ENCODE measurements at places on chromosomes 7 and 10. TPM values are rescaled to one million over a fixed set of nuclear protein-coding genes. Genes with fewer than 3 reads are reported as not detected.

CDC14C gene
- not detected for total RNA-seq

GRCh38 chr7:107103369-107103768, 58.9 kb downstream of the PRKAR2B start:
- H3K4me3 ChIP-seq, result no peak overlapping the region
- H3K27me3 ChIP-seq, result no peaks in the 10 kb centered on the region
- H3K4me1 ChIP-seq, result no peaks in the 10 kb centered on the region
- no peak overlapping the region for H3K27ac ChIP-seq

GRCh38 chr7:137328373-137329120, 15.0 kb downstream of the PTN start:
- no peaks in the 10 kb centered on the region for H3K36me3 ChIP-seq
- no peak overlapping the region for H3K4me3 ChIP-seq
- H3K4me1 ChIP-seq, result no peaks in the 10 kb centered on the region
- DNase-seq, result no peak
- H3K27me3 ChIP-seq, result no peaks in the 10 kb centered on the region
- H3K27ac ChIP-seq, result no peak overlapping the region

GRCh38 chr10:4529266-4529665, 296.7 kb upstream of the AKR1E2 start:
- H3K4me3 ChIP-seq, result no peak overlapping the region
- no peak overlapping the region for H3K27ac ChIP-seq
- no peaks in the 10 kb centered on the region for H3K27me3 ChIP-seq
- H3K36me3 ChIP-seq, result no peaks in the 10 kb centered on the region
- no peak for DNase-seq
- H3K4me1 ChIP-seq, result no peaks in the 10 kb centered on the region

NEBL gene
- 2.8 TPM for total RNA-seq

- H3K36me3 ChIP-seq, result no peaks in the 10 kb centered on the region
- H3K4me3 ChIP-seq, result peak overlapping the region; percentile 97
- peak overlapping the region; percentile 98 for H3K27ac ChIP-seq
- H3K27me3 ChIP-seq, result no peaks in the 10 kb centered on the region
- H3K4me1 ChIP-seq, result no peaks in the 10 kb centered on the region
Observed at GRCh38 chr10:94402843-94403379, 570 bp downstream of the TBC1D12 start.

TMEM26 gene
- 0.62 TPM for total RNA-seq

VIPR2 gene
- 10.4 TPM for total RNA-seq

CYP51A1 gene
- total RNA-seq, result 30.7 TPM

GRCh38 chr7:94529516-94529915, 19.9 kb downstream of the CASD1 start:
- no peaks in the 10 kb centered on the region for H3K27me3 ChIP-seq
- peaks cover 2% of the 10 kb centered on the region for H3K4me1 ChIP-seq
- DNase-seq, result no peak
- no peak overlapping the region for H3K4me3 ChIP-seq

DNA sequence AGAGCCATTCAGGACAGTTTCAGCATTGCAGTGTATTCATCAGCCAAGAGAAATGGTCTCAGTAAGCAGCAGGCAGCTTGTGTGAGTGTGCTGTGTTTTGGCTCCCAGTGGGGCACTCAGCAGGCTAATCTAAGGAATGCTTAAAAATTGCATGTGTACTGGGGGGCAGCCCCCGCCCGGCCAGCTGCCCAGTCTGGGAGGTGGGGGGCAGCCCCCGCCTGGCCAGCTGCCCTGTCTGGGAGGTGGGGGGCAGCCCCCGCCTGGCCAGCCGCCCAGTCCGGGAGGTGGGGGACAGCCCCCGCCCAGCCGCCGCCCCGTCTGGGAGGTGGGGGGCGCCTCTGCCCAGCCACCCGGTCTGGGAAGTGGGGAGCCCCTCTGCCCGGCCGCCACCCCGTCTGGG, 116.2 kb downstream of the GRID1 start:
- H3K27ac ChIP-seq, result no peak overlapping the region
- peak; percentile 63 for DNase-seq
- H3K4me1 ChIP-seq, result no peaks in the 10 kb centered on the region
- no peak overlapping the region for H3K4me3 ChIP-seq
- no peaks in the 10 kb centered on the region for H3K36me3 ChIP-seq
- H3K27me3 ChIP-seq, result no peaks in the 10 kb centered on the region

GRCh38 chr10:61248013-61248412, 205.2 kb downstream of the TMEM26 start:
- no peak overlapping the region for H3K4me3 ChIP-seq
- H3K27ac ChIP-seq, result no peak overlapping the region
- H3K36me3 ChIP-seq, result no peaks in the 10 kb centered on the region

GRCh38 chr7:7652798-7653540, 12.4 kb downstream of the UMAD1 start:
- no peak overlapping the region for H3K27ac ChIP-seq
- DNase-seq, result no peak
- no peaks in the 10 kb centered on the region for H3K27me3 ChIP-seq

CLDN12 gene
- 35.1 TPM for total RNA-seq

DNA sequence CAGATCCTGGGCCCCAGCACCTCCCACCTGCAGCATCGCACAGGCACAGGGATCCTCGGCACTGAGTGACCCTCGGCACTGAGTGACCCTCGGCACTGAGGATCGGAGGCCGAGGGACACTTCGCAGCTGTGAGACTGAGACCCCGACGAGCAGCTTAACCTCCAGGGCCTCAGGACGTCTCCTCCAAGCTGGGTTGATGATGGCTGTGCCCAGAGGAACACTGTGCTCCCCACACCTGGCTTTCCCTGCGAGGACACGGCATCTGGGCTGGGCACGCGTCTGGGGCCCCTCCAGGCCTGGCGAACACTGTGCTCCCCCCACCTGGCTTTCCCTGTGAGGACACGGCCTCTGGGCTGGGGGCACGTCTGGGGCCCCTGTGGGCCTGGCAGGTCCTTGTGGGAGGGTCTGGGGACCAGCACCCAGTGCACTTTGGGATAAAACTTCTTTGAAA, 158.3 kb upstream of the PPP2R2D start:
- no peaks in the 10 kb centered on the region for H3K36me3 ChIP-seq
- H3K4me1 ChIP-seq, result no peaks in the 10 kb centered on the region
- no peak overlapping the region for H3K27ac ChIP-seq
- no peaks in the 10 kb centered on the region for H3K27me3 ChIP-seq
- H3K4me3 ChIP-seq, result no peak overlapping the region
- DNase-seq, result peak; percentile 51

- no peaks in the 10 kb centered on the region for H3K4me1 ChIP-seq
- H3K27ac ChIP-seq, result no peak overlapping the region
- H3K27me3 ChIP-seq, result no peaks in the 10 kb centered on the region
- DNase-seq, result no peak
- no peak overlapping the region for H3K4me3 ChIP-seq
- no peaks in the 10 kb centered on the region for H3K36me3 ChIP-seq
Observed at GRCh38 chr7:36683695-36684357, 40.5 kb downstream of the AOAH start.

SVOPL gene
- total RNA-seq, result not detected

DNA sequence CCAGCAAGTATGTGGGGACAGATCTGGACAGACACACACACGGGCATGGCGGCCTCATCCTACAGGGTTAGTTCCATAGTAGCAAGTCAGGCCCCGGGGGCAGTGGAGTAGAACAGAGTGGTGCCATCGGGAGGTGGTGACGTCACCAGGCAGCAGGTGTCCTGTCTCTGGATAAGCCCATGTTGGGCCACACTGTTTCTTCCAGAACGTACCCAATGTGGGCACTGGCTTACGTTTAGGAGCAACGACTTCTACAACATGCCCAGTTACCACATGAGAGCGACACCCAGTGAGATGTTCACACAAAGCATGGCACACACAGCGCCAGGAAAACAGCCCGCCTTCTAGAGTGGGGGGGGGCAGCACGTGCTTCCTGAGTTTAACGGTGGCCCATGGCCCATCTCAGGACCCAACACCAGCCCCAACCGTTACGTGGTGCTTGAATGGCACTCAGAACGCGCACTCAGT, 67.8 kb downstream of the CTBP2 start:
- H3K27me3 ChIP-seq, result no peaks in the 10 kb centered on the region
- H3K36me3 ChIP-seq, result no peaks in the 10 kb centered on the region
- H3K4me3 ChIP-seq, result no peak overlapping the region
- no peak overlapping the region for H3K27ac ChIP-seq
- H3K4me1 ChIP-seq, result peaks cover 4% of the 10 kb centered on the region

- H3K27ac ChIP-seq, result no peak overlapping the region
- no peak overlapping the region for H3K4me3 ChIP-seq
- no peak for DNase-seq
- no peaks in the 10 kb centered on the region for H3K4me1 ChIP-seq
Observed at GRCh38 chr10:26931223-26931622, 70.5 kb upstream of the ABI1 start.

- peaks cover 1% of the 10 kb centered on the region for H3K27me3 ChIP-seq
- DNase-seq, result no peak
- H3K4me3 ChIP-seq, result no peak overlapping the region
- H3K36me3 ChIP-seq, result no peaks in the 10 kb centered on the region
- no peak overlapping the region for H3K27ac ChIP-seq
Observed at GRCh38 chr7:39838326-39838725, 111.7 kb upstream of the CDK13 start.

GNGT1 gene
- not detected for total RNA-seq

DNA sequence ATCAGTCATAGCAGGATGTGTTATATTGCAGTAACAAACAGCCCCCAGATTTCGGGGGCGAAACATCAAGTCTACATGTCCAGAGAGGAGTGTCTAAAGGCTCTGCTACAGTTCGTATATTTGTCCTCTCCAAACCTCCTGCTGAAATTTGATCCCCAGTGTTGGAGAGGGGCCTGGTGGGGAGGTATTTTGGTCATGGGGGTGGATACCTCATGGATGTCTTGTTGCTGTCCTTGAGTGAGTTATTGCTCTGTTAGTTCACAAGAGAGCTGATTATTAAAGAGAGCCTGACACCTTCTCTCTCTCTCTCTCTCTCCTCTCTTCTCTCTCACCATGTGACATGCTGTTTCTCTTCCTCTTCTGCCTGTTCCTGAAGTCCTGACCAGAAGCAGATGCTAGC, 343.7 kb downstream of the TCERG1L start:
- no peak for DNase-seq
- H3K27me3 ChIP-seq, result no peaks in the 10 kb centered on the region
- no peaks in the 10 kb centered on the region for H3K4me1 ChIP-seq
- no peak overlapping the region for H3K27ac ChIP-seq
- H3K36me3 ChIP-seq, result no peaks in the 10 kb centered on the region

DNA sequence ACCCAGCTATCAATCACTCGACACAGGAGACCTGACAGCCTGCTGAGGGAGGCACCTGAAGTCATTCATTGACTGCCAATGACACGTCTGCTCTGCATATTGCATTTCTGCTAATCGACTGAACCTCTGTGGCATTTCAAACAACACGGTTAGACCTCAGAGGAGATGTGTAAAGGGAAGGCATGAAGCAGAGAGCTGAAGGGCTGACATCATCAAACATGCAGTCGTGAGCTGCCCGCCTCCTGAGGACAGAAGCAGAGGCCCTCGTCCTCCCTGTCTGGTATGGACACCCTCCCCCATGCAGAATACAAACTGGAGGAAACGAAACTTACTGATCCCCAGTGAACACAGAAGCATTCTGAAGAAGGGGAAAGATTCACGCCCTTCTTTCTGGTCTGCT, 462.6 kb upstream of the MGMT start:
- no peaks in the 10 kb centered on the region for H3K27me3 ChIP-seq
- no peak overlapping the region for H3K4me3 ChIP-seq
- no peaks in the 10 kb centered on the region for H3K36me3 ChIP-seq
- no peak for DNase-seq

GRCh38 chr7:157768198-157768597, 431.4 kb downstream of the DNAJB6 start:
- H3K36me3 ChIP-seq, result no peaks in the 10 kb centered on the region
- no peaks in the 10 kb centered on the region for H3K27me3 ChIP-seq
- no peak overlapping the region for H3K4me3 ChIP-seq
- DNase-seq, result peak; percentile 51

SYCE1 gene
- total RNA-seq, result 0.39 TPM

DNA sequence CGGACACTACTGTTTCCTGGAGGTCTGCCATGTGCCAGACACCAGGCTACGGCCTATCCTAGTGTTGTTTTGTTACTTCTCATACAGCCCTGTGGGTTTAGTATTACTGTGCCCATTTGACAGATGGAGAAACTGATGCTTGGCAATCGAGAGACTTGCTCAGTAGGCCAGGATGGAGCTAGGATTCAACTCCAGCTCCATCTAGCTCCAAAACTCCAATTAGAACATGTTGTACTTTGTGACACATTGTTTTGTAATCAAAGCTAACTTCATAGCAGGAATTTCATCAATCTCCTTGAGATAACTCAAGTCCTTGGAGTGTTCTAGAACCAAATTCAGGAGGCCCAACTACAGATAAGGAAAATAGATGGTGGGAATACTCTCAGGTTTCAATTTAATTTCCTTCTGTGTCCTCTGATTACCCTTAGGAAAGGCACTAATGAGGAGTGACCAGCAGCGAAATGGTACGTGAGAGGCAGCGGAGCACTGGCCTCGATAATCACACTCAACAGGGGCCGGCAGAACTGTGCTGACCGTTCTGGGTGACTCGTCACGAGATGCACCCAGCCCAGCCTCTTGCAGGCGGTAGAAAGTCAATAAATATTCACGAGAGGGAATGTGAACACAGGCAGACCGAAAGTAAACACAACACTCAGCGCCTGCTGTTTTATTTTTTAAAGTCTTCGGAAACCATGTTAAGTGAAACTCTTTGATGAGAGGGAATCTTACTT, 269.6 kb upstream of the NEBL start:
- H3K4me3 ChIP-seq, result no peak overlapping the region
- H3K4me1 ChIP-seq, result no peaks in the 10 kb centered on the region
- H3K27me3 ChIP-seq, result peaks cover 4% of the 10 kb centered on the region
- H3K27ac ChIP-seq, result no peak overlapping the region
- H3K36me3 ChIP-seq, result no peaks in the 10 kb centered on the region

GRCh38 chr10:98257198-98257597, 10.8 kb downstream of the LOXL4 start:
- H3K27me3 ChIP-seq, result no peaks in the 10 kb centered on the region
- H3K4me3 ChIP-seq, result no peak overlapping the region
- DNase-seq, result no peak

GPC2 gene
- total RNA-seq, result 3.7 TPM

- no peak overlapping the region for H3K4me3 ChIP-seq
- DNase-seq, result no peak
- H3K27ac ChIP-seq, result no peak overlapping the region
Observed at GRCh38 chr7:141181812-141182211, 107.9 kb downstream of the TMEM178B start.

CALHM1 gene
- not detected for total RNA-seq

WNT8B gene
- not detected for total RNA-seq

- no peaks in the 10 kb centered on the region for H3K27me3 ChIP-seq
- H3K4me1 ChIP-seq, result no peaks in the 10 kb centered on the region
- no peak overlapping the region for H3K27ac ChIP-seq
- DNase-seq, result no peak
- H3K4me3 ChIP-seq, result peak overlapping the region; percentile 96
Observed at GRCh38 chr7:130070861-130071622, 708 bp downstream of the KLHDC10 start.
